ENCODE measurements at places on chromosomes 3 and 15.
A peak's percentile ranks its signal among the peaks of the same experiment; 100 is the strongest.

DNA sequence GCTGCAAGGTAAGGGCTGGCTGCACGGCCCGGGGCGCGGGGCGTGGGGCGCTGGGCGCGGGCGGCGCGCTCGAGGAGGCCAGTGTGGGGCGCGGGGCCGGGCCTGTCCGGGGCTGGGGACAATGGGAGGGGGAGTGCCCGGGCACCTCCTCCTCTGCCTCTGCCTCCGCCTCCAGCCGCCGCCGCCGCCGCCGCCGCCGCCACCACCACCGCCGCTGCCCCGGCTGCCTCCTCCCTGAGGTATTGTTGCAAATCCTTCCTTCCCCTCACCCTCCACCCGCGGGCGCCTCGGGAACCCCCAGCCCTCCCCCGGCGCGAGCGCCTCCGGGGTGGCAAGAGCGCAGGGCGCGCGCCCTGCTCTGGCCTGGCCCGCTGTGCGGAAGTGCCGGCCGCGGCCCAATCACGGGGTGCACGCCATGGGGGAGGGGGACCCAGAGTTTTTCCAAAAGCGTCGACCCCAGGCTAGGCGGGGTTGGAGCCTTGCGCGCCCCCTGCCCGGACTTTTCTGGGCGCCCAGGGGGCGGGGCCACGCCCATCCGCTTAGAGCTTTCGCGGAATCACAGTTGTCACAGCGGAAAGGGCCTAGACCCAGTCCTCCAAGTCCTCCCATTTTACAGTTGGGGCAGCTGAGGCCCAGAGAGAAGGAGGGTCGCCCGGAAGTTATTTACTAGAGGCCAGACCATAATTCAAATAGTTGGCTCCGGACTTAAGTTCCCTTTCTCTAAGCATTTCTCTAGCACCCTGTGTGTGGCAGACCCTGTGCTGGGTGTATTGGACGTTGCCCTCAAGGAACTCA is at the start of gene LPP:
TSS of gene LPP (plus strand) at position 144 of the 795 bp plus-strand sequence. CDS start 251,964 bp downstream, outside the sequence.
- peak; percentile 97 for DNase-seq

DNA sequence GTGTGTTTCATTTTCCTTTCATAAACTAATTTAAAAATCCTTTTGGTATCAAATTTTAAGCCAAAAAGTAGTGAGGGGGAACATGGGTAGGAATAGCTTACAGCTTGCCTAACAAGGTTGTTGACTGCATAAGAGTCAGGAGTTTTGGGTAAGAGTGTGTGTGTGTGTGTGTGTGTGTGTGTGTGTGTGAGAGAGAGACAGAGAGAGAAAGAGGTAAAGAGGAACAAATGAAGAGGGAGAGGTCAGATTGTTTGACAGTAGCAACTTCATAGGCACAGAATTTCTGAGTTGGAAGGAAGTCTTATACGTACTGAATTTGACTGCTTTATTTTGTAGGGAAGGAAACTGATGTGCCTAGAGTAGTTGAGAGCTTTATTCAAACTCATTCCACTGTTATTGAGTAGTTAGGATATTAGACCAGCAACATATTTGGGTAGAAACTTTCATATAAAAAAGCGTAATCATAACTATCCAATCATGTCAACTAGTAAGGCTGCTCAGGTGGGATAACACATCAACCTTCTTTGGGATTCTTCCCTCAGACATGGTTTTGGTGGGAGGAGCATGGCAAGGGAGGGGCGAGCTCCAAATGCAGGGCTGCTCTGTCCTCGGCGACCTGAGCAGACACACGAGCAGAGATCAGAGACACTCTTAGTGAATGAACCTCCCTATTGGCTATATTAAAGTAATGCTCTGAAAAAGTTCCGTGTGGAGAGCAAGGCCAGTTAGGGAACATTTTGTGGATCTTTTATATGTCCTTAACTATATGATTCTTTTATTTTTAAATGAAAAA is 86.4 kb downstream of the LPP start:
- no peak for DNase-seq

DNA sequence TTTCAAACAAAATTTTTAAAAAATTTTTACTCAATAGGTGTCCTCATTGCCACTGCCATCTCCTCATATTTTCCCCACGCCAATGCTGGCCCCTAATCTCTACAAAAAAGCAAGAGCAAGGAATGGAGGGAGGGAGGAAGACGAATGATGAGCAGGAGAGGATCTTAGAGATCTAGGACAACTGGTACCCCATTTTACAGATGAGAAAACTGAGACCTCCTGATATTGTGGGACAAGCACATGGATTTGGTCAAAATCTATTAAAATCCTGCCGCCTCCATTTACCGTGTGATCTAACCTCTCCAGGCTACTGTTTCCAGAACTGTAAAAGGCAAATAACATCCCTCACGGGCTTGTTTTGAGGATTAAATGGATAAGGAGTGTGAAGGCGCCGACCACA is 4.6 kb downstream of the HEG1 start:
- DNase-seq, result no peak

GRCh38 chr3:157594413-157594812 is 91.2 kb upstream of the VEPH1 start:
- DNase-seq, result no peak

GRCh38 chr15:31328428-31328968 is 1.9 kb downstream of the KLF13 start:
- peak; percentile 7 for DNase-seq

GRCh38 chr3:127747066-127747465 is 74.3 kb downstream of the ABTB1 start:
- no peak for DNase-seq

DNA sequence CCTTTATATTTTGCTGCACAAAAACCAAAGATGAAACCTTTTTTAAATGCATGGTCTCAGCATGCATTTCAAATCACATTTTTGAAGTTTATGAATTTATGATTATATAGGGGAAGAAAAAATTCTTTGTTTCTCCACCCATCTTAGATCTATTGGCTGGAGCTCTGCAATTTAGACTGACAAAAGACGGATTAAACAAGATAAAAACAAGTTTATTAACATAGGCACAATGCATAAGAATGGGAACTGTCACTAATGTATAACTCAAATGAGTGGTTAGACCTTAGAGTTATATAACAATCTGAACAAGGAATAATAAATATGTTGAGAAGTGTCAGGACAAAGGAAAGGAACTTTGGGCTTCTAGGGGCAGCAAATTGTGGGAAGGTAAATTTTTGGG is 132.5 kb downstream of the SERPINI1 start:
- DNase-seq, result no peak
